H1 (cell line): ENCODE measurements at places on chromosomes 12 and 14. TPM values are rescaled to one million over a fixed set of nuclear protein-coding genes. Genes with fewer than 3 reads are reported as not detected.

DNA sequence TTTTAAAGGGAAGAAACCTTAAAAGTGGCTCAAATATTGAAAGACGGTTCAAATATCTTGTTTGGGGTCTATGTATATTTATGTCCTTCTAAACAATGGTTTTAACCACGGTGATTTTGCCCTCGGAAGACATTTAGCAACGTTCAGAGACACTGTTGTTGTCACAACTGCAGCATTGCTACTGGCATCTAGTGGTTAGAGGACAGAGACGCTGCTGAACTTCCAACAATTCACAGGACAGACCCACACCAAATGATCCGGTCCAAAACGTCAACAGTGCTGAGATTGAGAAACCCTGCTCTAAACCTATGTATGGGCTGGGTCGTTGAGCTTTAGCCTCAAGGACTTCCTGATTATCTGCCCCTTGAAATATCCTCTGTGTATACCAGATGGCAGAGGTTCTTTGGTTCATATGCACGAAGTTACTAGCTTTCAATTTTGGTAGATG lies 1.7 kb downstream of the ANGEL1 start:
- no peak overlapping the region for H3K27ac ChIP-seq
- DNase-seq = no peak
- peaks cover 3% of the 10 kb centered on the region; the same call in 1 of the 2 replicates for H3K4me1 ChIP-seq
- H3K4me3 ChIP-seq = no peak overlapping the region
- H3K27me3 ChIP-seq = no peaks in the 10 kb centered on the region

GRCh38 chr12:21413369-21414277 lies 23.8 kb upstream of the PYROXD1 start:
- no peaks in the 10 kb centered on the region for H3K27me3 ChIP-seq
- no peaks in the 10 kb centered on the region for H3K4me1 ChIP-seq
- no peak overlapping the region for H3K27ac ChIP-seq
- DNase-seq = no peak
- H3K36me3 ChIP-seq = no peaks in the 10 kb centered on the region

GRCh38 chr14:76100236-76100635 lies 51.5 kb upstream of the GPATCH2L start:
- H3K27me3 ChIP-seq = no peaks in the 10 kb centered on the region
- H3K4me1 ChIP-seq = no peaks in the 10 kb centered on the region
- H3K27ac ChIP-seq = no peak overlapping the region
- DNase-seq = no peak

DNA sequence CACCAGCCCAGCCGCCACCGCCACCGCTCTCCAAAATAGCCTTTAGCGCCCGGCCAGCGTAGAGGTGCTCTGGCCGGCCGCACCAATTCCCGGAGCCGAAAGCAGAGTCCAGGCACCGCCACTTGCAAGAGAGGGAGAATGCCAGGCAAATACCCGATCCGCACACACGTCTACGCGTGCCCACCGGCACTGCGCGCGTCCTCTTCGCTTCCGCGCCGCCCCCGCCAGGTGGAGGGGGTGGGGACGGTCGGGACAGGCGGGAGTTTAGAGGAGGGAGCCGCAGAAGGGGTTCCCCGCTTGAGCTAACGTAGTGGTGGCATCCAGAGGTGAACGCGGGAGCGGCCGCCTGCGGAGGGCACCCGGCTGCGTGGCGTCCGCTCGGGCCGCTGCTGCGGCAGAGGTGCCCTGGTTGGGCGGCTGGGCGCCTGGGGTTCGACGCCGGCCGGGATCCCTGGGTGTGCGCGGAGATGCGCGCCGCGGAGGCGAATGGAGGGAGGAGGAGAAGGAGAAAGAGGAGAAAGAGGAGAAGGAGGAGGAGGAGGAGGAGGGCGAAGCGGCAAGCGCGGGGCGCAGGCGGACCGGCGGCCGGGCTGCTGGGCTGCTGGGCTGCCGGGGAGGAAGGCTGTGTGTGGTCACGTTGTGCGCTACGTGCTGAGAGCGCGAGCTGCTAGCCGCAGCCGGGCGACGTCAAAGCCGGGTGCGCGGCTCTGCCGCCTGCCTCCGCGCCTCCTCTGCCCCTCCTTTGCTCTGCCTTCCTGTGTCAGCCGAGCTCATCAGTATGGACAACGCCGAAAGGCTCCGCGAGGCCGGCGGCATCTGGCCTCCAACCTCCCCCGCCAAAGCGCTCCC lies at the start of gene MDGA2:
MDGA2 (minus strand) TSS at position 140 of the 849 bp plus-strand sequence.
- H3K27ac ChIP-seq = no peak within 1 kb of the TSS
- H3K36me3 ChIP-seq = no peaks in the 10 kb centered on the region
- no peaks in the 10 kb centered on the region for H3K4me1 ChIP-seq
- DNase-seq = peak; percentile 54
- H3K4me3 ChIP-seq = peak within 1 kb of the TSS; percentile 81

GRCh38 chr12:69059465-69060457 lies 126.8 kb upstream of the CPM start:
- H3K4me1 ChIP-seq = no peaks in the 10 kb centered on the region
- DNase-seq = no peak
- H3K27ac ChIP-seq = no peak overlapping the region

DNA sequence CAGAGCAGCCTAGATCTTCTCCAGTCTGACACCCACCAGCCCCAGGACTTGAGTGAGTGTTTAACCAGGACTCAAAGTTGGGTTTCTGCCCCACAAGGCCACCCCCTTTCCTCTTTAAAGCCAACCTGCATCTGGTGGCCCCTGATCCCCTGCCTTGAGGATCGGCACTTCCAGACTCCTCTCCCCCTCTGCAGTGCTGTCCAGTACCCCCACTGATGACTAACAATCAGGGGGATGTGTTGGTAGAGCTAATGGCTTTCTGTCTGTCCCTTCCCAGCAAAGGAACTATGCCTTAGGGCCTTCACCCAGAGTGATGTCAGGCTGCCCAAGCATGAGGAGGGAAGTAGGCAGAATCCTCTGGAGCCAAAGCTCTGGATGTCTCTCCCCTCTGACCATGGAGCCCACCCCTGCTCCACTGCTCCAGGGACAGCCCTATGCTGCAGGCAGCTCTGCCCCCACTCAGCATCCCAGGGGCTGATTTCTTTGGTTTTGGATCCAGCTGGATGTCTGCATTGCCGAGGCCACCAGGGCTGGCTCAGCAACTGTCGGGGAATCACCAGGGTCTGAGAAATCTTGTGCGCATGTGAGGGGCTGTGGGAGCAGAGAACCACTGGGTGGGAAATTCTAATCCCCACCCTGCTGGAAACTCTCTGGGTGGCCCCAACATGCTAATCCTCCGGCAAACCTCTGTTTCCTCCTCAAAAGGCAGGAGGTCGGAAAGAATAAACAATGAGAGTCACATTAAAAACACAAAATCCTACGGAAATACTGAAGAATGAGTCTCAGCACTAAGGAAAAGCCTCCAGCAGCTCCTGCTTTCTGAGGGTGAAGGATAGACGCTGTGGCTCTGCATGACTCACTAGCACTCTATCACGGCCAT lies 42.9 kb downstream of the DAD1 start:
- no peaks in the 10 kb centered on the region for H3K36me3 ChIP-seq
- no peak for DNase-seq
- H3K4me3 ChIP-seq = no peak overlapping the region
- no peak overlapping the region for H3K27ac ChIP-seq

GRCh38 chr12:117359029-117359845 lies 2.2 kb downstream of the NOS1 start:
- H3K4me1 ChIP-seq = peaks cover 2% of the 10 kb centered on the region; the same call in 1 of the 2 replicates
- H3K4me3 ChIP-seq = peak overlapping the region; percentile 53
- no peak for DNase-seq
- H3K27me3 ChIP-seq = peaks cover 60% of the 10 kb centered on the region
- no peak overlapping the region for H3K27ac ChIP-seq
- no peaks in the 10 kb centered on the region for H3K36me3 ChIP-seq

GRCh38 chr12:130878193-130879185 lies 6.6 kb downstream of the RAN start:
- no peaks in the 10 kb centered on the region for H3K27me3 ChIP-seq
- H3K4me3 ChIP-seq = no peak overlapping the region
- no peak overlapping the region for H3K27ac ChIP-seq
- H3K4me1 ChIP-seq = peaks cover 3% of the 10 kb centered on the region; the same call in 1 of the 2 replicates
- no peak for DNase-seq
- peaks cover 43% of the 10 kb centered on the region for H3K36me3 ChIP-seq

DNA sequence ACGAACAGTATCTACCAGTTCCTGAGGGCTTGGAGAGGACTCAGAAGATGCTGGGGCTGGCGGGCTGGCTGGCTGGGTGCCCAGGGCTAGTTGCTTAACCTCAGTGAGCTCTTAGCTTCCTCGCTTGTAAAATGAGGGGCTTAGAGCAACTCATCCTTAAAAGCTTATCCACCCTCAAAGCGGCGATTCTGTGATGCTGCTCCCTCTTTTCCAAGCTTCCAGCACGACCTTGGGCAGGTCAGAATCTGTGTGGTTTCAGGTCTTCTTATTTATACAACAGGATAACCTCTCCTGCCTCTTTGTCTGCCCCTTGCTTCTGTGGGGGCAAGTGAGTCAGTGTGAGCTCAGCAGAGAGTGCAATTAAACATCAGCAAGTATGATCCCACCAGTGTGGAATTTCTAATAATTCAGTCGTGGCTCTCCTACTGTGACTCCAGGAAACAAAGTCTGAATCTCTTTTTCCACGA lies 281.8 kb downstream of the KSR2 start:
- no peak for DNase-seq
- no peak overlapping the region for H3K27ac ChIP-seq
- H3K27me3 ChIP-seq = no peaks in the 10 kb centered on the region

- H3K4me1 ChIP-seq = no peaks in the 10 kb centered on the region
- no peaks in the 10 kb centered on the region for H3K36me3 ChIP-seq
- DNase-seq = no peak
Measured at GRCh38 chr14:45972416-45972815, 679.2 kb downstream of the RPL10L start.

- no peak overlapping the region for H3K27ac ChIP-seq
- no peaks in the 10 kb centered on the region for H3K27me3 ChIP-seq
- H3K4me3 ChIP-seq = no peak overlapping the region
- peaks cover 3% of the 10 kb centered on the region; the same call in 1 of the 2 replicates for H3K4me1 ChIP-seq
- no peak for DNase-seq
Measured at GRCh38 chr12:12704593-12705230, 8.7 kb upstream of the GPR19 start.

GRCh38 chr12:104974626-104975290 lies 11.4 kb upstream of the NOPCHAP1 start:
- H3K4me3 ChIP-seq = no peak overlapping the region
- no peaks in the 10 kb centered on the region for H3K36me3 ChIP-seq
- no peak for DNase-seq
- H3K27me3 ChIP-seq = no peaks in the 10 kb centered on the region

- no peak for DNase-seq
- no peak overlapping the region for H3K27ac ChIP-seq
- H3K36me3 ChIP-seq = peaks cover 3% of the 10 kb centered on the region
- no peaks in the 10 kb centered on the region for H3K27me3 ChIP-seq
- H3K4me1 ChIP-seq = no peaks in the 10 kb centered on the region
Measured at GRCh38 chr12:123471374-123472068, 13.6 kb downstream of the SNRNP35 start.

DNA sequence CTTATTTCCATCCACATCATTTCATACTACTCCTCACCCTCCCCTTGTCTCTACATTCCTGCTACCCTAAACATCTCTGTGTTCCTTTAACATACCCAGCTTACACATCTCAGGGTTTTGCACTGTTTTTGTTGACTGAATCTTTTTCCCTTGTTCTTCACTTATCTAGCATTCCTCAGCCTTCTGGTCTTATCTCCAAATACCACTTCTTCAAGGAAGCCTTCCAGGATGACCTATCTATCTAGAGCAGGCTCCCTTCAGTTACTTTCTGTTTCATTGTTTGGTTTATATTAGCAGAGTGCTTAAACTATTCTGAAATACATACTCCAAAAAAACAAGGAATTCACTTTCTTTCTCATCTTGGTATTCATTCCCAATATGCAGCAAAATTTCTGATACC lies 353.1 kb downstream of the NAV3 start:
- no peak overlapping the region for H3K27ac ChIP-seq
- peaks cover 4% of the 10 kb centered on the region; the same call in 1 of the 2 replicates for H3K4me1 ChIP-seq

GRCh38 chr12:65681226-65681625 lies 143.1 kb upstream of the HMGA2 start:
- no peaks in the 10 kb centered on the region for H3K4me1 ChIP-seq
- no peak overlapping the region for H3K4me3 ChIP-seq
- no peaks in the 10 kb centered on the region for H3K27me3 ChIP-seq
- DNase-seq = no peak
- no peaks in the 10 kb centered on the region for H3K36me3 ChIP-seq

- no peaks in the 10 kb centered on the region for H3K27me3 ChIP-seq
- H3K4me1 ChIP-seq = no peaks in the 10 kb centered on the region
- DNase-seq = no peak
- H3K36me3 ChIP-seq = no peaks in the 10 kb centered on the region
- H3K4me3 ChIP-seq = no peak overlapping the region
- H3K27ac ChIP-seq = no peak overlapping the region
Measured at GRCh38 chr14:96069421-96069820, 30.3 kb downstream of the C14orf132 start.

- no peaks in the 10 kb centered on the region for H3K36me3 ChIP-seq
- no peak for DNase-seq
- no peak overlapping the region for H3K4me3 ChIP-seq
- H3K27me3 ChIP-seq = no peaks in the 10 kb centered on the region
- H3K4me1 ChIP-seq = peaks cover 3% of the 10 kb centered on the region
- no peak overlapping the region for H3K27ac ChIP-seq
Measured at GRCh38 chr12:124884587-124885438, 21.1 kb upstream of the SCARB1 start.

DNA sequence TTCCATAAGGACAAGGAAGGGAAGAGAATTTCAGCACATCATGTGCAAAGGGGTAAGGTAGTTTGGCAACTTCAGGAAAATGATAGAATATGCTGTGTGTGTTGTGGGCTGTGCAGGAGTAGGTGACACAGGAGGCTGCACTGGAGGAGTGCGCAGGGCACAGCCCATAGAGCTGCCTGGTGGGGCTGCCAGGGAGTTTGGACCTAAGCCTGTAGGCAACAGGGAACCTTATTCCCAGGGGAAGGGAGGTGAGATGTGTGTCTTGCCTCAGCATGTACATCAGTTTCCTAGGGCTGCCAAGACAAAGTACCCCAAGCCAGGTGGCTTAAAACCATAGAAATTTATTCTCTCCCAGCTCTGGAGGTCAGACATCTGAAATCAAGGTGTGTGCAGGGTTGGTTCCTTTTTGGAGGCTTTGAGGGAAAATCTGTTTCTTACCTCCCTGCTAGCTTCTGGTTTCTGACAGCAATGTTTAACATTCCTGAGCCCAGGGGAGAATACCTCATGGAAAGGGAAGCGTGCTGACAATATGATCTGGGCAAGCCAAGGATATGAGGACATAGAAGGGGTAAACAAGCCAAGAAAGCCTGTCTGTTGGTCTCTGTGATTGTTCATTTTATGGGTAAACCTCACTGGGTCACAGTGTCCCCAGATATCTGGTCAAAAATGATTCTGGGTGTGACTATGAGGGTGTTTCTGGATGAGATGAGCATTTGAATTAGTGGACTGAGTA lies 174.0 kb upstream of the NTF3 start:
- H3K4me1 ChIP-seq = peaks cover 10% of the 10 kb centered on the region
- no peak overlapping the region for H3K27ac ChIP-seq
- H3K4me3 ChIP-seq = no peak overlapping the region

SNX6 gene
- total RNA-seq = 54.8 and 71.1 TPM in 2 replicates

PAX9 gene
- not detected in 2 replicates for total RNA-seq

GLIPR1 gene
- 1.5 and 1.7 TPM in 2 replicates for total RNA-seq

BMAL2 gene
- 20.6 and 22.8 TPM in 2 replicates for total RNA-seq

HNF1A gene
- not detected in 2 replicates for total RNA-seq

MYH6 gene
- total RNA-seq = not detected in 2 replicates

TCL1B gene
- total RNA-seq = 7.5 and 9.6 TPM in 2 replicates

CAPZA3 gene
- not detected in 2 replicates for total RNA-seq

POP5 gene
- 54.7 and 59.7 TPM in 2 replicates for total RNA-seq
